ENCODE measurements at places on chromosomes 2 and 18.

DNA sequence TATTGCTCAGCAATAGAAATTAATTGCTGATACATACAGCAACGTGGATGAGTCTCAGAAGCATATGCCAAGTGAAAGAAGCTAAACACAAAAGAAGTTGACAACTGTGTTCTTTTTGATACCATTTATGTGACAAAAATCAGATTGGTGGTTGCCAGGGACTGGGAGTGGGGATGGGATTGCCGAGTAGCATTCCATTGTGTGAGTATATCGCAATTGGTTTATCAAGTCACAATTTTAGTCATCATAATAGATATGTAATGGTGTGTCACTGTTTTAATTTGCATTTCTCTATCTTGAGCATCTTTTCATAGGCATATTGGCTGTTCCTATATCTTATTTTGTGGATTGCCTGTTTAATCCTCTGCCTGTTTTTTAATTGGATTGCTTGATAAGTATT, 20.9 kb downstream of the STRADB start:
- no peak for DNase-seq

- no peak for DNase-seq
These were observed 86.6 kb upstream of the ZFP36L2 start for GRCh38 chr2:43312755-43313641.

DNA sequence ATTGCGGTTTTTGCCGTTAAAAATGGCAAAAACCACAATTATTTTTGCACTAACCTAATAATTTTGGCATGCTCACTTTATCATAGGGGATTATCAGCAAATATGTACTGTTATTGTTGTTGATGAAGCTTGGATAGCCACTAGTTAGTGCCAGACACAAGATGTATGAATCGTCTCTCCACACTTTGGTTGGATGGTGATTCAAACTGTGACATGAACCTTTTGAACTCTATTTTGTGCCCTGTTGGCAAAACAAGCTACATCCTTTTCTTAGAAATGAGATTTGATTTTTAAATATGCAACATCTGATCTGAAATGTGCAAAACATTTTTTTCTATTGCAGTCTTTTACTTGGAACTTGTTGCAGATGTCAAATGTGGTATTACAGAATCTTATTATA, 48.8 kb upstream of the DTNB start:
- DNase-seq: no peak

- no peak for DNase-seq
These were observed 65.0 kb upstream of the NYAP2 start for GRCh38 chr2:225334514-225334913.

GRCh38 chr18:5543036-5543680, 639 bp downstream of the EPB41L3 start:
- no peak for DNase-seq

GRCh38 chr2:44053052-44053451, 57.3 kb upstream of the LRPPRC start:
- no peak for DNase-seq

GRCh38 chr2:3761272-3761671, 57.9 kb downstream of the DCDC2C start:
- DNase-seq: no peak

GRCh38 chr2:127158614-127159290, 51.8 kb upstream of the BIN1 start:
- no peak for DNase-seq

DNA sequence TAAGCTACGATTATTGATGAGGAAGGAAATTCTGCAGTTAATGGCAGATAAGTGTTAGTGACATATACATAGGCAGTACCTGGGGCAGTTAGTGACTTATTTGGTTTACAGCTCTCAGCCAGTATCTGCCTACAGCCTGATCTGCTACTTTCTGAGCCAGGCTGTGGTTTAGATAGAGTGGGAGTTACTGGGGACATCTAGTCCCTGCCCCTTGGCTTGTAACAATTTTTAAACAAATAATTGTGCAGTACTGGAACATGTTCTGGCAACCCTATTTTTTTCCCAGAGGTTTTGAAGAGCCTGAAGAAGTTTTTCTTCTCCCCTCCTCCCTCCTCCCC, 2.3 kb downstream of the KIF5C start:
- no peak for DNase-seq

GRCh38 chr2:175107146-175107545, 60.9 kb downstream of the ATF2 start:
- DNase-seq: no peak

DNA sequence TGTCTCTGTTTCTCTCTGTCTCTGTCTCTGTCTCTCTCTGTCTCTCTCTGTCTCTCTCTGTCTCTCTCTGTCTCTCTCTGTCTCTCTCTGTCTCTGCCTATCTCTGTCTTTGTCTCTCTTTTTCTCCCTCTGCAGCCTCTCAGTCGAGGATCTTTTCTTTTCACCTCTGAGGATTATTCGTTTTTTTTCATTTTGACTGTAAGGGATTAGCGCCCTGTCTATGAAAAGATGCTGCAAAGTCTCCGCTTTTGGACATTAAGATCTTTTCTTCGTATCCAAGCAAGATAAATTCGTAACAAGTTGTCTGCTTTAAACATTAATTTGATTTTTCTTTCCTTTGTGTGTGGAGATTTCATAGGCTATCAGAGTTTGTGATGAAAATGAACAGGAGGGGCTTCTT, 191.2 kb upstream of the TPO start:
- DNase-seq: no peak

DNA sequence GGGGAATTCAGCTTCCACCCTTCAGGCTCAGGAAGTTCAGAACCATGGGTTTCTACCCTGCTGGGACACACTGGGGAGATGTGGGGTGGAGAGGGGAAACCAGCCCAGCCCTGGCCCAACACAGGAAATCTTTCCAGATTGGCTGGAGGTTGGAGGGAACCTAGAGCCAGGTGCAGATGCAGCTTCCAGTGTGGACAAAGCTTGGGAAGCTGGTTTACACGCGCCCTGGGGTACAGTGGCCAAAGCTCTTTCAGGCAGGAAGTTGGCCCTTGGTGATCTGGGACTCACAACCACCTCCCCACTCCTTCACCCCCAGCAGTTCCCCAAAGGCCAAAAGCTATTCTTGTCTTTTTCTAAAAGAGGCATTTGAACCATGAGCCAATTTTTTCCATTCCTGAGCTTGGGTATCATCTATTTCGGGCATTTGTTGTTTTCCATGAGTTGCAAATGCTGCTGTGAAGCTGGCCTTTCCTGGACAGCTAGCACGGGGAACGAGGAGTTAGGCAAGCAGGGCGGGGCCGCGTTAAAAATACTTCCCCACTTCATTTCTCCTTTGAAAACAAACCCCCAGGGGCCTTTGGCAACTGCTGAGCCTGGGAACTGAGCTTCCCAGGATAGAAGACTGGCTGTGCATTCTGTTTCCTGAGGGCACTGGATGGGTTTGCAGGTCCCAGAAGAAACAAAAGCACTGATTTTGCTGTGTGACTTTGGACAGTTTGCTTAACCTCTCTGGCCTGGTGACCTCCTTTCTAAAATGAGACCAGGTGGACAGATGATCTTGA, 3.1 kb upstream of the ARID5A start:
- DNase-seq: no peak

DNA sequence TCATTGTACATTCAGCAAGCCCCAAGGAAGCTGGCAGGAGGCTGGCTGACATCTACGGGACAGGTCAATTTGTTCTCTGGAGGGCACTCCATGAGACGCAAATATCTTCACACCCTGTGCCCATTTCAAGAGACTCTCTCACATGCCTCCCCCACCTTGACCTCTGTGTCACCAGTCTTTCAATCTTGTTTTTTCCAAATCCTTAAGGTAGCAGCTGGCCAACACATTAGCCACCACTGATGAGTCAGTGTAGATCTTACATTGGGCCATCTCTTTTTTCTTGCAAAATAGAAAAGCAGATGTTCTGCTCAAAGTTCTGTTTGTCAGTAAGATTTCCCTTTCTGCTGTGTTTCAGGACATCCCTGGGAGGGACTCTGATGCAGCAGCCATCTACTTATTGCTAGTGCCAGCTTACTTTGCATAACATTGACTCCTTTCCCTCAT, 1.7 kb upstream of the DPP4 start:
- no peak for DNase-seq

DNA sequence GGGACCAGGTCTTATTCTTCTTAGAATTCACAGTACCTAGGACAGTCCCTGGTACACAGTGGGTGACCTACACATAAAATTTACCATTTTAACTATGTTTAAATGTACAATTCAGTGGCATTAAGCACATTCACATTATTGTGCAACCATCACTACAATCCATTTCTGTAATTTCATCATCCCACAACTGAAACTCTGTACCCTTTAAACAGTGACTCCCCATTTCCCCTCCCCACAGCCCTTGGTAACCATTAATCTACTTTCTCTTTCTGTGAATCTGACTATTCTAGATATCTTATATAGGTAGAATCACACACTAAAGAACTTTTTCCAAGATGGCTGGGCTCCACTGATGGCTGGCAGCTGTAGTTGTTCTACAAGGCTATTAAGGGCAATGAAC, 41.6 kb downstream of the GFPT1 start:
- DNase-seq: no peak

- no peak for DNase-seq
These were observed 142.8 kb downstream of the TMEM17 start for GRCh38 chr2:62363166-62363565.

- no peak for DNase-seq
These were observed 61.4 kb upstream of the CCDC195 start for GRCh38 chr2:224777559-224777930.

- DNase-seq: no peak
These were observed 972 bp upstream of the IGFBP5 start for GRCh38 chr2:216696321-216696720.

DNA sequence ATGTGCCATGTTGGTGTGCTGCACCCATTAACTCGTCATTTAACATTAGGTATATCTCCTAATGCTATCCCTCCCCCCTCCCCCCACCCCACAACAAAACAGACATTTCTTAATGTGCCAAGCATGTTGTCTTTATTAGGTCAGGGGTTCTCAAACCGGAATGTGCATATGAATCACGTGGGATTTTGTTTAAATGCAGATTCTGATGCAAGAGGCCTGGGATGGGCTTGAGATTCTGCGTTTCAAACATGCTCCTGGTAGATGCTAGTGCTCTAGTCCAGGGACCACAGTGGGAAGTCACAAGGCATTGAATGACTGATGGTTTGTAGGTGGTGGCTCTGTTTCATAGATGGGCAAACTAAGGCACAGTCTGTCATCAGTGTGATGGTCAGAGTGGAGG, 184.7 kb downstream of the SMAD7 start:
- DNase-seq: no peak

GRCh38 chr18:42164556-42164955, 209.5 kb downstream of the PIK3C3 start:
- DNase-seq: no peak

DNA sequence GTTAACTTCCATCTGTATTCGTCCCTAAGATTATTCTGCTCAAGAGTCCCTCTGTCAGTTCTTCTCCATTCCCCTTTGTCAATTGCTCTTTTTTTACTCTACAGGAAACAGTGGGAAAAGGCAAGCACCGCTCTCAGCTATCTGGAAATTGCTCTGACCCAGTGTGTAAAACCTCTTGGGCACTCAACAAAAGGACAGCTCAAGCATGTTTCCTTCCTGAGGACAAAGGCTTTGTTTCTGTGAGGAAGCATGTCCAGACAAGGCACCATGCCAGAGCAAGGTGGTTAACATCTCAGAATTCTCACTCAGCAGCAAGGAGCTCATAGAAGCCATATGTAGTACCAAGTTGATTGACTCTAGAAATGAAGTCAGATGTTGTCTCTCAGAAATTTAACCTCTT, 735.6 kb downstream of the TSN start:
- no peak for DNase-seq

DNA sequence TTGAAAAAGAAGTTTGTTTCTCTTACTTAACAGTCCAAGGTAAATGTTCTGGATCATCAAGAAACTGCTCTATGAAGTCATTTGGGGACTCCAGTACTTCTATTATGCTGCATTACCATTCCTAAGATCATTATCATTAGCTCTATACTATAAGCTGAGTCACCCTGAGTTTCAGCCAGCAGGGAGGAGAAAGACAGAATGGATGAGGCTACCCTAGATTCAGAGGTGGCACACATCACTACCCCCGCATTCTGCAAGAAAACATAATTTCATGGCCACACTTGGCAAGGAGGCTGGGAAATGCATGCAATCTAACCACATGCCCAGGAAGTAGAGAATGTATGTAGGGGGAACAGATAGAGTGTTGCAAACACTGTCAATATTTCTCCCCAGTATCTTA, 16.6 kb upstream of the LNPK start:
- DNase-seq: no peak

GRCh38 chr2:229572507-229573271, 141.7 kb downstream of the DNER start:
- no peak for DNase-seq

DNA sequence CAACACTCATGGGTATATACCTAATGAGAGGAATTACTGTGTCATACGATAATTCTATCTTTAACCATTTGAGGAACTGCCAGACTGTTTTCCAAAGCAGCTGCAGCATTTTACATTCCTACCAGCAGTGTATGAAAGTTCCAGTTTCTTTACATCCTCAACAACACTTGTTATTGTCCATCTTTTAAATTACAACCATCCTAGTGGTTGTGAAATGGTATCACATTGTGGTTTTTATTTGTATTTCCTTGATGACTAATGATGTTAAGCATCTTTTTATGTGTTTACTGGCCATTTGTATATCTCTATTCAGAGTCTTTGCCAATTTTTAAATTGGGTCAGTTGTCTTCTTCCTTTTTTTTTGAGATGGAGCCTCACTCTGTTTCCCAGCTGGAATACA, 4.0 kb upstream of the CKAP2L start:
- no peak for DNase-seq

DNA sequence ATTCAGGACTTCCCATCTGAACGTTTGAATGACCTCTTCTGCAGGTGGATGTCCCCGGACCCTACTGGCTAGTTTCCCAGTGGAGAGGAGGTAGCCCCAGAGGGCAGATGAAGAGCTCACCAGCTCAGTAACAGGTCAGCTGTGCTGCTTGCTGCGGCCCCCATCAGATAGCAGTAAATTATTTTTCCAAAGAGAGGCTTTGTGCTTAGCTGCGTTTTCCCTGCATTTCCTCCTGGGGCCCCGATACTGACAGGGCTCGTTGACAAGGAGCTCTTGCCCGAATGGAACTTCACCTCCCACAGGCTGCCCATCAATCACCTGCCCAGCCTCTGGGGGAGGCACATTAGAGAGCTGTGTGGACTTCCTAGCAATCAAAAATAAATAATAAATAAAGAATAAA, 185.8 kb downstream of the DOK6 start:
- no peak for DNase-seq

DNA sequence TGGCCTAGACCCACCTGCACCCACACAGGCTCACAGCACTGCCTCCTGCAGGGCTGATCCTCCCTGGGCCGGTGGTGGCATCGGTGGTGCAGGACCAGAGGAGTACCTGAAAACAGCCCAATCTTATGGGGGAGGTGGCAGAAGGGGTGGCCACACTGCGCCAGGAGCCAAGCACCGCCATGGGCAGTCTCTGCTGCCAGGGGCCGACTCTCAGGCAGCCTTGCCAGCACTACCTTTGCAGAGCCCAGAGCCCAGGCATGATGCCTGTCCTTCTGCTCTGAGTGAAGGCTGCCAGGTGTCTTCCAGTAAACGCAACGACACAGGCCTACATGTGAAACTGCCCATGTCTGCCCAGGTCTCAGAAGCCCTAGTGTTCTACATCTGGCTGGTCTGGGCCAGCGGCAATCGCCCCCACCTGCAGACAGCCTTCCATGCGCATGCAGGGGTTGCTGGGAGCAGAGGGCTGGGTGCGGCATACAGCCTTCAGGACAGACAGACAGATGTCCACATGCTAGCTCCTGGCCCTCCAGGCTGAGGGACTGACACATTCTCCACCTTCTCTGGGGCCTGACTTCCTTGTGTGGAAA, 6.8 kb downstream of the HS6ST1 start:
- DNase-seq: no peak

Measured in activated T-cell treated with anti-CD3 and anti-CD28 coated beads, Interleukin-2, amount 50 U/mL, for 72 hours (primary cell).